Activated T-helper 2 cell treated with anti-CD3 and anti-CD28 coated beads, Interferon-gamma antibody, Interleukin-2, Interleukin-4, amounts not matched to agents 10 μg/mL and 5 μg/mL and 100 μg/mL, durations not matched to agents 14 hours and 24 hours and 36 hours (primary cell): ENCODE measurements at places on chromosomes 12 and 14. TPM values are rescaled to one million over a fixed set of nuclear protein-coding genes. Genes with fewer than 3 reads are reported as not detected.

- no peak for DNase-seq
- H3K4me1 ChIP-seq = no peaks in the 10 kb centered on the region
Observed at GRCh38 chr12:5780536-5780935, 164.5 kb downstream of the ANO2 start.

DNA sequence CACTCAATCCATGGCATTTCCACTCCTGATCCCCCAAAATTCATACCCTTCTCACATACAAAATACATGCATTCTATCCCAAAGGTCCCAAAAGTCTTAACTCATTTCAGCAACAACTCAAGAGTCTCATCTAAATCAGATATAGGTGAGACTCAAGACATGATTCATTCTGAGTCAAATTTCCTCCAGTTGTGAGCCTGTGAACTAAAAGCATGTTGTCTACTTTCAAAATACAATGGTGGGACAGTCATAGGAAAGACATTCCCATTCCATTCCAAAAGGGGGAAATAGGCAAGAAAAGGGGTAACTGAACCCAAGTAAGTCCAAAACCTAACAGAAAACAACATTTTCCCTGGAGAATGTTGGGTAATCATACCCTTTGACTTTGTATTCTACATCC is 103.3 kb downstream of the C12orf75 start:
- H3K27me3 ChIP-seq = peaks cover 15% of the 10 kb centered on the region
- H3K27ac ChIP-seq = no peak overlapping the region
- no peak overlapping the region for H3K4me3 ChIP-seq
- H3K4me1 ChIP-seq = no peaks in the 10 kb centered on the region
- no peak for DNase-seq

DNA sequence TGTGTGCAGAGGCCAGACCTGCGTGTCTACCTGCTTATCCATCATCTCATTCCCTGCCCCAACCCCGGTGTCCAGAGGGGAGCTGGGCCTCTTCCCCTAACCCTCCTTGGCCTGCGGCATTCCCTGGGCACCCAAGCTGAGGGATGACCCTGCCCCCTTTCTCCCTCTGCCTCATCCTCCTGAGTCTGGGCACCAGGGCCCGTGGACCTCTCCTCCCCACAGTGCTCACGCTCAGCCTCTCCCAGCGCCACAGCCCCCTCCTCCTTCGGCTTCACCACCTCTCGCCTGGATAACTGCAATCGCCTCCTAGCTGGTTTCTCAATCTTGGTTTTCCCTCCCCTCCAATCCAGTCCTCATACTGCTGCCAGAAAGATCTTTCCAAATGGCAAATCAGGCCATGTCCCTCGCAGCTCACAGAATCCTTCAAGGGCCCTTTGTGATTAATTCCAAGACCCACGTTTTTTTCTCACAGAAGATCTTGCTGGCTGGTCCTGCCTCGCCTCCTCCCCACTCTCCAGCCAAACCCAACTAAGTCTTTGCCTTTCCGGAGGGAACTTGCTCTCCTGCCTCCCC is 16.2 kb downstream of the IRF2BPL start:
- no peaks in the 10 kb centered on the region for H3K27me3 ChIP-seq
- H3K36me3 ChIP-seq = no peaks in the 10 kb centered on the region
- H3K4me3 ChIP-seq = no peak overlapping the region
- DNase-seq = no peak
- H3K27ac ChIP-seq = no peak overlapping the region
- H3K4me1 ChIP-seq = peaks cover 12% of the 10 kb centered on the region

The WNT1 gene
- total RNA-seq = 0.60 and 0.66 TPM in 2 replicates

The PZP gene
- total RNA-seq = not detected in 2 replicates

- DNase-seq = no peak
- H3K27ac ChIP-seq = no peak overlapping the region
- no peaks in the 10 kb centered on the region for H3K27me3 ChIP-seq
- no peak overlapping the region for H3K4me3 ChIP-seq
- H3K4me1 ChIP-seq = peaks cover 12% of the 10 kb centered on the region
- peaks cover 53% of the 10 kb centered on the region for H3K36me3 ChIP-seq
Observed at GRCh38 chr14:90900476-90901083, 84.3 kb upstream of the TTC7B start.

- peaks cover 3% of the 10 kb centered on the region for H3K4me1 ChIP-seq
- no peak for DNase-seq
- no peaks in the 10 kb centered on the region for H3K27me3 ChIP-seq
- H3K4me3 ChIP-seq = no peak overlapping the region
- H3K36me3 ChIP-seq = no peaks in the 10 kb centered on the region
- no peak overlapping the region for H3K27ac ChIP-seq
Observed at GRCh38 chr12:87660987-87661774, 368.0 kb downstream of the C12orf50 start.

- no peaks in the 10 kb centered on the region for H3K27me3 ChIP-seq
- H3K36me3 ChIP-seq = no peaks in the 10 kb centered on the region
- no peak overlapping the region for H3K27ac ChIP-seq
- DNase-seq = no peak
- no peaks in the 10 kb centered on the region for H3K4me1 ChIP-seq
Observed at GRCh38 chr14:104593241-104593701, 11.3 kb downstream of the TMEM179 start.

The M6PR gene
- 161 and 175 TPM in 2 replicates for total RNA-seq
